ENCODE measurements at places on chromosomes 13 and 19. TPM values are rescaled to one million over a fixed set of nuclear protein-coding genes. Genes with fewer than 3 reads are reported as not detected.

GRCh38 chr13:92187378-92187989 lies 789.1 kb downstream of the GPC5 start:
- DNase-seq, result no peak

Gene ZNF571
- 1.5 TPM for total RNA-seq

DNA sequence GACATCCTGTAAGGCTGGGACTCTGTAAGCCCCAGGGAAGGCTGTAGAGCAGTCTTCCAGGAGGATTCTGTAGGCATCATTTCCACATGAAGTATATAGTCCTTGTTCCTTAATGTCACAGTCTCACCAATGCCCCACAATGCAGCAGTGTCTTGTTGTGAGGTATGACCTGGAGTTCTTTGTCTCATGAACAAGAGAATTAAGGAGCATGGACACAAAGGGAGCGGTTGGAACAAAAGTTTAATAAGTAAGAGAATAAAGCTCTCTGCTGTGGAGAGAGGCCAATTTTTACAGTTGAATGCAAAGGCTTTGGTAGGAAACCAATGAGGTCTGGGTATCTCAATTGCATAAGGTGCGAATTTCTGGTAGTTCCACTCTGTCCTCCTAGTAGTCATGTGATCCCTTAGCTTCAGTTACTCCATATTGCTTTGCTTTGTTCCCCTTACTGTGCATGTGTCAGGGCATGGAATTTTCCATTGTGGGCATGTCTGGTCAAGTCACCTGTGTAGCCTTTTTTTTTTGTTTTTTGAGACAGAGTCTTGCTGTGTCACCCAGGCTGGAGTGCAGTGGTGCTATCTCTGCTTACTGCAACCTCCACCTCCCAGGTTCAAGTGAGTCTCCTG lies 124.3 kb upstream of the TMTC4 start:
- DNase-seq, result no peak

DNA sequence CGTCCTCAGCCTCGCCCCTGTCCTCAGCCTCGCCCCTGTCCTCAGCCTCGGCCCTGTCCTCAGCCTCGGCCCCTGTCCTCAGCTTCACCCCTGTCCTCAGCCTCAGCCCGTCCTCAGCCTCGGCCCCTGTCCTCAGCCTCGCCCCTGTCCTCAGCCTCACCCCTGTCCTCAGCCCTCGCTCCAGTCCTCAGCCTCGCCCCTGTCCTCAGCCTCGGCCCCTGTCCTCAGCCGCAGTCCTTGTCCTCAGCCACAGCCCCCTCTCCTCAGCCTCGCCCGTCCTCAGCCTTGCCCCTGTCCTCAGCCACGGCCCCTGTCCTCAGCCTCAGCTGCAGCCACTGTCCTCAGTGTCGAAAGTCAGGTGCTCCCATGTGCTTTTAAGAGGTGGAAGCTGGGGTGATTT lies 10.5 kb downstream of the C13orf46 start:
- no peak for DNase-seq

Gene MYO1F
- total RNA-seq, result 8.5 TPM

All from mucosa of descending colon (tissue), 3 donors.